ENCODE measurements at places on chromosomes 3 and 15. TPM values are rescaled to one million over a fixed set of nuclear protein-coding genes. Genes with fewer than 3 reads are reported as not detected.

FBXW12 gene
- 0.34 TPM for polyA plus RNA-seq

THSD4 gene
- 31.9 TPM for polyA plus RNA-seq

GRCh38 chr3:182999767-183000166 is 19.4 kb upstream of the DCUN1D1 start:
- no peak for DNase-seq

DNA sequence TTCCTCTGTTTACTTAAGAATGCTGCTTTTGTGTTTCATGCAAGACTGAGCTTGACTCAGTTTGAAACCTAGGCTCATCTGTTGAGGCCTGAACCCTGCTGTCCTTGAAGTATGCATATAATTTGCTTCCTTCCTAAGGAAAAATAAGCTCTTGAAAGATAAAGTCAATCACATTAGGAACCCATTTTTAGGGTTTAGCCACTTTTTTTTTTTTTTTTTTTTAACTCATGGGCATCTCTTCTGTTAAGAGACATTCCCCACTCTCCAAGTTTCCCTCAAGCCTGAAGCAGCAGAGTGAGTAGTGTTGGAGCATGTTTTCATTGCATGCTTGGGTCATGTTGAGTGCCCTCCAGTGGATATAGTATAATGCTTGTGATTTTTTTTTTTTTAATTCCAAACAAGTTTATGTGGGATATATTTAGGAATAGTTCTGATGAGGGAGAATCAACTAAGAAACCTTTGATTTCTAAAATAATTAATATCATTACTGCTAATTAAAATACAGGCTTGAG is 3.6 kb downstream of the CTNNB1 start:
- DNase-seq, result peak; percentile 42

ISL2 gene
- 0.14 TPM for polyA plus RNA-seq

FBLN2 gene
- 22.9 TPM for polyA plus RNA-seq

DNA sequence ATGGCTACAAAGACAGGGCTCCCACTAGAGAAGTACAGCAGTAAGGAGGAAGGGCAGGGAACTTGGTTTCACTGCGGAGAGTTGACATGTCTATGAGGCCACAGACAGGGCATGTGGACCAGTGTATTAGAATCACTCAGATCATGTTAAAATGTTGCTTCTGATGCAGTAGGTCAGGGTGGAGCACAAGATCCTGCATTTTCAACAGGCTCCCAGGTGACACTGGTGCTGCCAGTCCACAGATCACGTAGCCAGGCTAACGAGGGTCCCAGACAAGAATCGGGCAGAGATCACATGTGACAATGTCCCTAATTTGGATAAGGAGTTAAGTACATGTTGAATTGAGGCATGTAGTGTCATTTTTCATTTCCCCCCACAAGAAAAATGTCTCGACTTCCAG is 73.6 kb downstream of the SPSB4 start:
- no peak for DNase-seq

Measured in renal pelvis (tissue), 12 donors.